CD4-positive, alpha-beta T cell treated with Interferon gamma for 1 hour (primary cell): ENCODE measurements at places on chromosomes 1 and 21.

DNA sequence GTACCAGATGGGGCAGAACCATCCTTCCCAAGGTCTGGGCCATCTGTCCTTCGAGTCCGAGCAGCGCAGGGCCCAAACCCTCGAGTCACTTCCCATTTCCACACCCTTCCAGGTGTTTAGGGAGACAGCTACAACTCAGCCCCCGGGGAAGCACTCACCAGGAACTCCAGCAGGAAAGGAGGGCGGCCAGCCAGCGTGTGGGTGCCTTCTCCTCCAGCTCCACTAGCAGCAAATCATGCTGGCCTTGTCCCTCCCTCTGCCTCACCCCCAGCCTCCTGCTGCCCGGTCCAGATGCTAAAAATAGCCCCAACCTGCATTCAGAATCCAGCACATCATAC, 56.1 kb downstream of the RIPK4 start:
- DNase-seq = no peak

DNA sequence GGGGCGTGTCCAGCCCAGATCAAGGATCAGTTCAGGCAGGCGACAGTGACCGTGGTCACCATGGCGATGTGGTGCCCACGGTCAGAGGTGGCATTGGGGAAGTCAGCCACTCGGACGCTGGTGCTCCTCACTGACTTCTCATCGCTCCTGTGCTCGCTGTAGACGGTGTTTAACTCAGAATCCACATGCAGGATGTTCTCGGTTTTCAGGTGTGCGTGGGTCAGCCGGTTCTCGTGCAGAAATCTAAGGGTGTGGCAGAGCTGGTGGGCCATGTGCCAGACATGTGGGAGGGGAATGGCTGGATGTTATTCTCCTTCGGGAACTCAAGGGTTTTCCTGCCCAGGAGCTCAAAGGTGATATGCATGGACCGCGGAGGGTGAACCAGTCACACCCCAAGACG, 11.7 kb downstream of the OR2AJ1 start:
- no peak for DNase-seq

DNA sequence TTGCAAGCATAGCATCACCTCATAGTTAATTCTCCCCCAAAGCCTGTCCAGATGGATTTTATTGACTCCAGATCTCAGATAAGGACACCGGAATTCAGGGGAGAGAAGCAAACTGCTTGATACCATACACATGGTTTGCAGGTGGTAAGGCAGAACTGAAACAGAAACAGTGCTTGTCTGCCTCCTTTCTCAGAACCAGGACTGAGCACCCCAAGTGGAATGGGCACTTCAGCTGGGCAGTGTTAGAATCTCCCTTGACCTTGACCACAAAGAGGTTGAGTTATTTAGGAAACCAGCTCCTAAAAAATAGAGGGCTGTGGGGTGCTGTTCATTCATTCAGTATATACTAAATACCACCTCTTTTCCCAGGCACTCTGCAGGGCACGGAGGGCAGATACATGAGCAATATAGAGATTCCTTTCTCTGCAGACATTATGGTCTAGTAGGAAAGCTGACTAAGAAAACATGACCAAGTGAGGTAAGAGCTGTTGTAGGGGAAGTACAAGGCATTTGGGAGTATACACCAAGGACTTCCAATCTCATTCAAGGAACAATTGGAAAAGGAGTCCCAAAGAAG, 185.2 kb downstream of the C1orf94 start:
- DNase-seq = no peak

DNA sequence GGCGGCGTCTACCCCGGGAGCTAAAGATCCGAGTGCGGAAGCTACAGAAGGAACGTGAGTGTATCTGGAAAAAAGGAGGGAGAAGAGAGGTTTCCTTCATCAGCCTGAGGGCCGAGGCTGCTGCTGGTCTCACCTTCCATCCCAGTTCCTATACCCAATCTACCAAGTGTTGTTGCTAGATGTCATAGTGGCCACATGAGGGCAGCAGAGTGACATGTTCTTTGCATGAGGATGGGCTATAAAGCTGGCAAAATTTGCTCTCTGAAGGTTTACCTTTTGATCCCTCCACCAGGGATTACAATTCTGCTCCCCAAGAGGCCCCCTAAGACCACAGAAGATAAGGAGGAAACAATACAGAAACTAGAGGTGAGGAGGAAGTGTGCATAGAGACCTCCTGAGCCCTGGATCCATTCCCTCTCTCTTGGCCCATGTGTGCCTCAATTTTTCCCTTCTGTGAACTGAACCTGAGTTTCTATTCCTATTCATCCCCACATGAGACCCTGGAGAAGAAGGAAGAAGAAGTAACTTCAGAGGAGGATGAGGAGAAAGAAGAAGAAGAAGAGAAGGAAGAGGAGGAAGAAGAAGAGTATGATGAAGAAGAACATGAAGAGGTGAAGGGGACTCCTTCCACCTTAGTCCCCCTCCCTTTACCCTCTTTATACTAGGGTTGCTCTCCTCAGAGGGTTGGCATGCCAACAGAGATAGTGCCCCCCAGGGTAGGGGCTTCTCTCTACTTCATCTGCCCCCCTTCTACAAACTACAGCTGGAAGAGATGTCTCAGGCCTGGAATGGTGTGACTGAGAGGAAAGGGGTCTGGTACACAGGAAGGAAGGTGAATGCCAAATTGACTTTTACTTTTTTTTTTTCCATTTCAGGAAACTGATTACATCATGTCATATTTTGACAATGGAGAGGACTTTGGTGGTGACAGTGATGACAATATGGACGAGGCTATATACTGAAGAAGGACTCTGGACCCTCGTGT, 13.3 kb downstream of the POLR3GL start:
- DNase-seq = peak; percentile 82

- no peak for DNase-seq
Observed at GRCh38 chr1:45894331-45894730, 90.9 kb downstream of the MAST2 start.

DNA sequence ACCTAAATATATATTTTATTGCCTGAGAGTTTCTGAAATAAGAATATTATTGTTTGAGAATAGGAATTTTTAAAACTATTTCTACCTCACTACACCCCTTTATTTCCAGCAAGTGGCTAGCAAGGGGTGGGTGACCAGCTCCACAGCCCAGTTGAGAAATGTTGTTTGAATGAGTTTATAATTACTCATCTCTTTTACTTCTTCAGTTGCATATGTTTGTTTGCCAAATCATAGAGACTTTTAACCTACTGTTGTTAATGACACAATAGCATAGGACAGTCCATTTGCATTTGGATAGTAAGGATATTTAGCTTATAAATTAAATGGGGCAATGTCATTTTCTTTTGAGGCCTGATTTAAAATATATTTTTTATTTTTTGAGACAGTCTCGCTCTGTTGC, 127.8 kb downstream of the NRDC start:
- DNase-seq = no peak

GRCh38 chr1:91879733-91880132, 6.2 kb downstream of the TGFBR3 start:
- DNase-seq = no peak

DNA sequence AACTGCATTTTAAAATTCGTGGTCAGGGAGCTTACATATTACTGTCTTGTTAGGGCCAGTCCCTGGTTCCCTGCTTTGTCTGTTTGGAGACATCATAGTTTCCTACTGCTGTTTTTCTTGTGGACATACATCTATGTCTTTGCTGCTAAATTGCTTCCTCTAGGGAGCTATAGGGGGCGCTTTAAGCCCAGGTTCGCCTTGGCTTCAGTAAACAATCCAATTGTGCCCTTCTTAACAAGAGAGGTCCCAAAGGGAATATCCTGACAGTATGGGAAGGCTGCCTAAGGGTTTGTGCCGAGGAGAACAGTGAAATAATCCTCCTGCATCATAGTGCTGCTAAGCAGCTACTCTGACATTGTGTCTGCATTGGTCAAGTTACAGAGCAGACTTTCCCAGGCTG, 112.5 kb downstream of the USH2A start:
- DNase-seq = no peak

DNA sequence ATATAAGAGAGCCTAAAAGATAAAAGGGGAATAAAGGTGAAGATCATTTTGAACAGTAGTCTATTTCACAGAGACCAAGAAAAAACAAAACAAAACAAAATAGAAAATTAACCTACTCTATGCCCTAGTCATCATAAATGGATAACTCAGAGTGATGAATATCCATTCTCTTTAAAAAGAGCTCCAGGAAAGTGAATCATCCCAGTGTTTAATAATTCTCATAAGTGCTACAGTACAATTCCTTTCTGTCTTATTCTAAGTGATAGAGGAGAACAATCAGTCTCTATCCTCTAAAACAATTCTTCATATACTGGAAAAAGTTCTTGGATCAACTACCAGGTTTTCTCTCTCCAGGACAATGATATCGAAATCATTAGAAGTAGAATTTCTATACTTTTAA, 45.8 kb downstream of the GDAP2 start:
- no peak for DNase-seq

DNA sequence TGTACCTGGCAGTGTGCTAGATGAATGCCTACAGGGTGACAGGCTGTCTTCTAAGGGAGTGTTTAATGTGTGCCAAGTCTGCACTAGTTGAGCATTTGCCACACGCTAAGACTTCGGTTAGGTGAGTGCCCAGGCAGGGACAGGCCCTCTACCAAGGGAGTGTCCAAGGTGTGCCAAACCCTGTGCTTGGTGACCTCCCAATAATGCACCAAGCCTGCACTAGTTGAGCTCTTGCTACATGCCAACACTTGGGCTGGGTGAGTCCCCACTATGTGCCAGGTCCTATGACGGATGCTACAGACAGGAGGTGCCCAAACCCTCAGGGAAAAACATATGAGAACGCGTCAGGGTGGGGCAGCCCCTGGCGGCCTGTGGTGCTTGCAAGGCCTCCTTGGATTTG, 10.8 kb downstream of the SLC6A9 start:
- DNase-seq = no peak

DNA sequence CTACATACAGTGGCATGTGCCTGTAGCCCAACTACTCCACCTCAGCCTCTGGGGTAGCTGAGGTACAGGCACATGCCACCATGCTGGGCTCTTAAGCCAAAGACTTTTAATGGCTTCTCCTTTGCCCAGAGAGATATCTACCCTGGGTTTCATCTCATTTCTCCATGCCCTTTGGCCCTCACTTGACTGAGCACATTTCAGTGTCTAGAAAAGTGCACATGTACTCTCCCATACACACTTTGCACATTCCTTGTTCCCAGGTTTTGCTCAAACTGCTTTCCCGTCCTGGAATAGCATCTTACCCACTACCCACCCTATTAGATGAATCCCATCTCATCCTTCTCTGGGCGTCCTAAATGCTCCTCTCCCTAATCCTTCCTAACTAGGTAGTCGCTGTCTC, 10.2 kb upstream of the RXRG start:
- DNase-seq = no peak

DNA sequence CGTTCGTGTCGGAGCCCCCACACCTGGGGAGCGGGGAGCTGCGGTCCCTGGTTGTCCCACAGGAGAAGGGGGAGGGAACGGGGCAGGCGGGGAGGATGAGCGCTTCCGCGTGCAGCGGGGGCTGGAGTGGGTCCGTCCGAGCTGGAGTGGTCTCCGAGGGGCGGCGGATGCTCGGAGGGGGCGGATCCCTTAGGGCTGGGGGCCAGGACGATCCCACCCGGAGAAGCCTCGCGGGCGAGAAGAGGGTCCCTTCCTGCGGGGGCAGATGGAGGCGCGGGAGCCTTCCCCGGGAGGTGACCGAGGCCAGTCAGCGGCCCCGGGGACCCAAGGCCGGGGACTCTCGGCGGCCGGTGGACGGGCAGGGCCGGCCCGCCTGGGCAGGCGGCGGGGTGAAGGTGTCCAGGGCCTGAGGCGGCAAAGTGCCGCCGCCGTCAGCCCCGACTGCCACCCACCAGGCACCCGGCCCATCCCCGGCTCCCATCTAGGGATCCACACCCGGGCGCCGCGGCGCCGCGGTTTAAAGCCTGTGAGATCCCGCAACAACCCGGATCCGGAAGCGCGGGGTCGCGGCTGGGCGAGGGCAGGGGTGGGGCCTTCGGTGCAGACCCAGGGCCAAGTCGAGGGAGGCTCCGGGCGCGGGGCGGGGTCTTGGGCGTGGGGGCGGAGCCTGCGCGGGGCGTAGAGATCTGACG, 5.3 kb upstream of the CCDC27 start:
- DNase-seq = peak; percentile 87

DNA sequence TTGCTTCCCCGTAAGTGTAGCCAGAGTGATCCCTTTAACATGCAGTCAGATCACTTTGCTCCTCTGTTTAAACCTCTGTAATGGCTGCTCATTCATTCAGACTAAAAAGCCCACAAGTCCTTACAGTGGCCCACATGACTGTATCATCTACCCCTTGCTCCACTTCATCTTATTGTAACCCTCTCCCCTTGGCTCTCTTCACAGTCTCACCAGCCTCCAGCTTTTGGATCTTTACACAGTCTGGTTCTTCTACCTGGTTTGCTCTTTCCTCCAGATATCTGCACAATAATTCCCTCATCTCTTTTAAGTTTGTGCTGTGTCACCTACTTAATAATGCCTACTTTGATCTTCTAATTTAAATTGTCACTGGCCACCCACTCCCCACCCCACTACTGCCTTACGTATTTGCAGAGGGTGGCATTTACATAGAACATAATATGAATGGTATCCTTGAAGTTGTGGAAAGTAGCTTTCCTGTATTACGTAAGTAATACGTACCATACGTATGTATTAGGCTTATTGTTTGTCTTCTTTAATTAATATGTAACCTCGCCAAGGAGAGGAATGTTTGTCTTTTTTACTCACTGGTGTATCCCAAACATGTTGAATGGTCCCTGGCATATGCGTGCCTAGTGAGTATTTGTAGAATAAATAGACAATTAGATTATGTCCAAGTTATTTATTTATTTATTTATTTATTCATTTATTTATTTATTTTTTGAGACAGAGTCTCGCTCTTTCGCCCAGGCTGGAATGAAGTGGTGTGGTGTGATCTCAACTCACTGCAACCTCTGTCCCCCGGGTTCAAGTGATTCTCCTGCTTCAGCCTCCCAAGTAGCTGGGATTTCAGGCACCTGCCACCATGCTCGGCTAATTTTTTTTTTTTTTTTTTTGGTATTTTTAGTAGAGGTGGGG, 48.6 kb downstream of the TSNAX start:
- DNase-seq = no peak
